Fibroblast of upper back skin (primary cell): ENCODE measurements at places on chromosomes 7 and 10.

- peak; percentile 87 for DNase-seq
These were observed 89.4 kb downstream of the CTNNA3 start for GRCh38 chr10:67606572-67606971.

DNA sequence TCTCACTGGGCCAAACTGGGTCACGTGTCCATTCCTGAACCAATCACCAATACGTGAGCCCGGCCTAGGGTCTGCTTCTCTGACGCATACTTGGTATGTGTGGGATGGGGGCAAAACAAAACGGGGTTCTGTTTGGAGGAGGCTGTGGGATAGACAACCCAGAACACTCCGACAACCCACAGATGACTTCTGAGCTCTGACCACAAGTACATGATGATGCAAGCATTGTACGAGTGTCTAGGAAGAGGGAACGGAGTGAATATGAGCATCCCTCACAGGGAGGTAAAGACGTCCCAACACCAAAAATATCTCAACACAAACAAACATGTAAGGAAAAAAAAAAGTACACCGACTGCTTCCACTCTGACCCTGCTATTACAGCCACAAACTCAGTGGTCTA lies 5.6 kb downstream of the DAGLB start:
- DNase-seq: no peak

DNA sequence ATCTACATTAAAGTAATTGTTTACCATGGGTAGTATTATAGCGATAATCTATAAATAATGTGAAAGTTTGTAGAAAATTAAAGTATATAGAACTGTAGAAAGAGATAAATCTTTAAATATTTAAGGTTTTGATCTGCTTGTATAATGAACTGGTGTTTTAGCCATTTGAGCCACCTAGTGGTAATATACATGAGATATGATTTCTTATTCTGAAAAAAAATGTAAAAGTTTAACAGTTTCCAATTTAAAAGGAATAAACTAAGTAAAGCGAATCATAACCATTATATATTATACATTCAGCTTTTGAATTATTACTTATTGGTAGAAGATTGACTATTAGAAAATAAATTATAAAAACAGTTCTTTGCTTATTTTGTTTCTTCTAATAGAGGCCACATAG lies 91.2 kb downstream of the OTUD1 start:
- peak; percentile 5 for DNase-seq

DNA sequence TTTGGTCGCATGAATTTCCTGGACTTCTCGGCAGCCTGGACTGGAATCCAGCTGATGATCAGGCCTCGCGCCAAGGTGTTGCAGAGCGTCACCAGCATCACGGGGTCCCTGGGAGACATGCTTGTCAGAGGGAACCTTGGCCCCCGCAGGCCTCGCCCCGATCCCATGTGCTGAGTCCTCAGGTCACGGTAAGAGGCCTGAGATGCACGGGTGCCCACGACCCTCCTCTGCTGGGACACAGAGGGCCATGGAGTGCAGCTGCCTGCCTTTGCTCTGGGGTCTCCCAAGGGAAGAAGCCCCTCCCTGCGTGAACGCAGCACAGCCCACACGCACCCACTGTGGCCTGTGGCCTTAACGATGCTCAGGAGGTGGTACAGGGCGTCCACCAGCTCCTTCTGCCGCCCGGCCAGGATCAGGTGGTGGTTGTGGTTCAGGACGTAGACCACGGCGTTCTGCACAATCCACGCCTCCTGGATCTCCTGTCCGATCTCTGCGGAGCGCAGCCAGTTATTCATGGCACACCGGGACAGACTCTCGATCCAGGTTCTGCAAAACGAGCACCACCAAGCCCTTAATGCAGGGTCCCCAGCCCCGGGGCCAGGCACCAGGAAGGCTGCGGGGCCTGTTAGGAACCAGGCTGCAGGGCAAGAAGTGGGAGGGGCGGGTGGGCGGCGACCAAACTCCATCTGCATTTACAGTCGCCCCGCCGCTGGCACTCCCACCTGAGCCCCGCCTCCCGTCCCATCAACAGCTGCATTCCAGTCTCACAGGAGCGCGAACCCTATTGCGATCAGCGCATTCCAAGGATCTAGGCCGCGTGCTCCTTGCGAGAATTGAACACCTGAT lies 29.4 kb downstream of the CFAP46 start:
- no peak for DNase-seq

DNA sequence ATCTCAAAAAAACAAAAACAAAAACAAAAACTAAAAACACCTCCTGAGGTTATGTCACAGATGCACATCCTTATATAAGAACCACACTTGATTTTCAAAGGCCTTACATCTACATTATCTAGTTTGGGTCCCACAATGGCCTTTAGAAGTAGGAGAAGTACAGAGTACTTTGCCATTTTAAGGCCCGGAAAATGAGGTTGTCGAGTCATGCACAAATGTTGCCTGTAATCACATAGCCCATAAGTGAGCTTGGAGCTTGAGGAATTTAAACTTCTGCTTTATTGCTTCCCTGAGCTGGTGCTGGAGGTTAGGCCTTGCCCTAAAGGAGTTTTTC lies 9.7 kb upstream of the MKRN1 start:
- DNase-seq: no peak

DNA sequence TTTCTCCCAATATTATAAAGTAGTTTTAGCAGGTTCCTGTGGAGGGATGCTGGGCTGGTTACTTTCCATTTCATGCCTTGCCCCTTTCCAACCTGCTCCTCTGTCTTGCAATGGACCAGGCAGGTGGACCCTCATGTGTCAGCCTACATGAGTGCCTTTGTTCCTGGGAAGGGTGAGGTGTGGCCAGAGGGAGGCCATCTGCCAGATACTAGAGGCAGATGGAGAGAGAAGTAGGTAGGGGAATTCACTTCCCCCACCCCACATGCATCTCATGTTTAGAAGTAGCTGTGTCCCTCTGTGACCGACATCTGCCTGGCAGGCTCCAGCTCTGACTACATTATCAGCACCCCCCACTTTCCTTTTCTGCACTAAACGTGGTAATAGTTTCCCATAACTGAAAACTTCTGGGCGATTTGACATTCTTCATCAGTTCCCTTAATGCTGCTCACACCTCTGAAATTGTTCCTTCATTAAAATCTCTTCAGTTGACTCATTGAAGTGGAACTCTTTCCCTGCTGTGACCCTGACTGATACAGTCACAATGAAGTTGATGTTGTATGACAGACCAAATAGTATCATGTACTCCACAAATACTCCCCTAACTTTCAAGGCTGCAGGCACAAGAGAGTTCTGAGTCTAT lies 396.3 kb upstream of the FZD8 start:
- DNase-seq: no peak

- DNase-seq: no peak
These were observed 82.2 kb upstream of the DDC start for GRCh38 chr7:50647286-50647980.

GRCh38 chr10:21602313-21602712 lies 68.3 kb downstream of the MLLT10 start:
- peak; percentile 3 for DNase-seq

DNA sequence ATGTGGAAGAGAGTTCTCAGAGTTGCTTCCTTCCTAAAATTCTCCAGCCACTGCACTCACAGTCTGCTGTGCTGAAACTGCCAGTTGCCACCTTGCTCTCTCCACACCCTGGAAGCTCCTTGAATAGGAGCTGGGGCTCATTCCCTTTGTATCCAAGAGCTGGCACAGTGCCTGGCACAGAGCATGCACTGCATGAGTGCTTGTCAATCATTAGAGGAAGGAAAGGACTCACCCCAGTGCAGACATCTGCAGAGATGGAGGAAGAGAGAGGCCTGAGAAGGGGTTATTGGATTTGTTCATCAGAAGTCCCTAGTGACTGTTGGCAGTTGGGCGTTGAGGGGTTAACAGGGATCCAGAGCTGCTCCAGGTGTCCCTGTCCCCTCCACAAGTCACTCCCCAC lies 41.7 kb upstream of the DUSP5 start:
- no peak for DNase-seq

GRCh38 chr7:29588900-29589696 lies 25.5 kb downstream of the PRR15 start:
- no peak for DNase-seq

GRCh38 chr7:2248984-2249694 lies 7.1 kb downstream of the NUDT1 start:
- DNase-seq: peak; percentile 94

DNA sequence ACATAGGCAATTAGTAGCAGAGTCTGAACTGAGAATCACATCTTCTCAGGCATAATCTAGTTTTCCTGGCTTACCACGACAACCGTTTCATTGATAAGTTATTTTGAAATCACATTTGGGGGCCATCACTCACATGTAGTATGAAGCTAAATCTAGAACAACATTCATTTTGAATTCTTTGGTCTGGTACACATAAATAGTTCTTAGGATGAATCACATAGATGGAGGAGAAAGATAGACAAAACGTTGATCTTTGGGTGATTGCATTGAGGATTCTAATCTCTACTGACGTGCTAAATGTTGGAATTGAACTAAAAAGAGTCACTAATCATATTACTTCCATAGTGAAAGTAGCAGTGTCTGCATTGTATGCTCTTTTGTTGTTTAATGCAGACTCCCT lies 1022.6 kb downstream of the LRMDA start:
- DNase-seq: peak; percentile 67

DNA sequence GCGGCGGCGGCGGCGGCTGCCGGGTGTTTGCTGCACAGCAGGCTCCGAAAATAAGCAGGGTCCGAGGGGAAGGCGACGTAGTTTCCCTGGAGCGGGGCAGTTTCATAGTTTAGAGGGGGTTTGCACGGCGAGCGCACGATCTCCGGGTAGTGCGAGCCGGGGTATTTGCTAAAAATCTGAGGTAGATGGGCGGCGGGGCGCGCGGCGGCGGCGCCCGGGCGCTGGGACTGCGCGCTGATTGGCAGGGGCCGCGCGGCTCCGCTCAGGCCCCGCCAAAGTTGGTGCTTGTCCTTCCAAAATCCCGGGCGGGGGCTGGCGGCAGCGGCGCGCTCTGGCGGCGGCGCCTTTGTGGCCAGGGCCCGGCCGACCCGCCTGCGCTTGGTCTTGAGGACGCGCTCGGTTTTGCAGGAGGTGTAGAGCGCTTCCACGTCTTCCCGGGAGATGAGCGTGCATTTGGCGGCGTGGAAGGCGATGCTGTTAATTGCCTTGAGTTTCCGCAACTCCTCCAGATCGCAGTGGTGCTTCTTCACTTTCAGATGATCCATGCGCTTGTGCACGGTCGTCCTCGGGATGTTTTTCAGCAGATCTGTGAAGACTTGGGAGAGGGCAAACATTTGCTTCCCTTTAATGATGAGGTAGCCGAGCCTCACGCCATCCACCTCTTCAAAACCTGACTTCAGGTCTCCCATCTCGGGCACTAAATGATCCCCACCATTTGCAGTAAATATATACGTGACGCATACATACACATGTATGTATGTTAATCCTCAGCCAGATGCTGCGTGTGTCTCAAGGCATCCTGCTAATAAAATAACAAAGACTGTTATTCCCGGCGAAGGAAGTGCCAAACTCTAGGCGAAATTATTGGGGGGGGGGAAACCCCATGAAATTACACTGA lies 8.1 kb downstream of the SKIDA1 start:
- peak; percentile 51 for DNase-seq

DNA sequence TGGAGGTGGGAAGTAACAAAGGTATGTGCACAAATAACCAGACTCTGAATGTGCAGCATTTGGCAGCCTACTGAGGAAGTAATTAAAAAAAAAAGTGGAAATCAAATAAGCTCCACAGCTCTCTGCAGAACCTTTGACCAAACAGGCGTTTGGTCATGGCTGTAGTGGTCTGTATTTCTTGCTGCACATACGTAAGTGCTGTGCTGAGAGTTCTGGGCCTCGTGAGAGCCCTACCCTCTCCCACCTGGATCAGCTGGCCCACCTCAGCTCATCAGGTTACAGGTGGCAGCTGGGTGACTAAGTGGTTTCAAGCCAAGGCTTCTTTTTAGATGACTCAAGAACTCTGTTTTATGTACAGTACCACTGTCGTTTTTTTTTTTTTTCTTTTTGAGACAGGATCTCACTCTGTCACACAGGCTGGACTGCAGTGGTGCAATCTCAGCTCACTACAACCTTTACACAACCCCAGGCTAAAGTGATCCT lies 178.2 kb upstream of the KLF6 start:
- DNase-seq: no peak

- no peak for DNase-seq
These were observed 29.8 kb upstream of the ING3 start for GRCh38 chr7:120920591-120921274.

GRCh38 chr7:96710544-96710943 lies 898 bp upstream of the SEM1 start:
- DNase-seq: no peak

- DNase-seq: no peak
These were observed 7.7 kb downstream of the DRGX start for GRCh38 chr10:49388161-49388560.

GRCh38 chr7:36372156-36372555 lies 17.5 kb upstream of the ANLN start:
- no peak for DNase-seq

DNA sequence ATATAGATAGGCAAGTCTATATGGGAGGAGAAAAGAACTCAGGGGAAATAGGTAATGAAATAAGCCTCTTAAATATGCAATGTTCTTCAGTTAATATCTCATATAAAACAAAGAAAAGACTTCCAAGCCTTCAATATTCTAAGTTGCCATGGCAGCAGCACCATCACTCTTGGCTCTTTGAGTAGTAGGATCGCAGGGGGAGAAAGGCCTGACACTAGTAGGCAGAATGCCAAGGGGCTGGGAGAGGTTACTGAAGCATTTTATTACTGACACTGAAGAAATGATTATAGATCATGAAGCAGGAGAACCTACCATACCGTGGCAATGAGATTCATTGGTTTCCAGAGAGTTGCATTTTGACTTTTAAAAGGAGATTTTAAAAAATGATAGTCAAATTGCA lies 193.9 kb downstream of the NXPH1 start:
- no peak for DNase-seq

DNA sequence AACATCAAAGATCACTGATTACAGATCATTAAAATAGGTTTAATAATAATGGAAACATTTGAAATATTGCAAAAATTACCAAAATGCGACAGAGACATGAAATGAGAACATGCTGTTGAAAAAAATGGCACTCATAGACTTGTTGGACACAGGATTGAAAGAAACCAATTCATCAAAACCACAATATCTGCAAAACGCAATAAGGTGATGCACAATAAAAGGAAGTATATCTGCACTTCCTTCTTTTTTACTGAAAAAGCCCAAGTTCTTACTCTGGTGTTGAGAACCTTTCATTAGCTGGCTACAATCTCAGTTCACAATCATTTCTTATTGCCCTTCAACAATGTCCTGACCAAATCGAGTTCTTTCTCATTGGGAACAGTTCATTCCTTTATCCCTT lies 28.7 kb downstream of the TMEM106B start:
- no peak for DNase-seq

DNA sequence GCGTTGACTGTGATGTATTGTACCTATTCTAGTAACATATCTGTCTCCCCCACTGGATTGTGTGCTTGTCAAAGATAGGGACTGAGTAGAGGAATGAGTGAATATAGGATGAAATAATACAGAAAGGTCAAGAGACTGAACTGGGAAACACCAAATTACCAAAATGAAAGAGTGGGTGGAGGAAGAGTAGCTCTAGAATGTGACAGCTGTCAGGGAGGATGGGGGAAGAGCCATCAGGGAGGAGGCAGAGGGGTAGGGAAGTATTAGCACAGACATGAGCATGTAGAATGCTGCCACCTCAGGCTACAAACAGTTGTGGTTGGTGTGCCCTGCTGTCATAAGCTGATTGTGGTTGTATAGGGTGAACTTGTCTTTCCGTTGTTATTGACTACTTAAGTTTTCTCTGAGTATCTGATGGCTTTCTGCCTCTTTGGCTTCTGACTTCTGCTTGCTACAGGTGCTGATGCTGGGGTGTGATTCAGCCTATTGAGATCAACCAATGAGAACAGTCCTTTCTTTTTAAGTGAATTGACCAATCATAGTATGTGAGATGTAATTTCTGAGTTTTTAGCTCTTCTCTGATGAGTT lies 5.6 kb downstream of the CCSER2 start:
- DNase-seq: peak; percentile 25

GRCh38 chr10:124693801-124694416 lies 50.3 kb downstream of the FAM53B start:
- no peak for DNase-seq
